ENCODE measurements at places on chromosomes 12 and 14. TPM values are rescaled to one million over a fixed set of nuclear protein-coding genes. Genes with fewer than 3 reads are reported as not detected.

Gene TAS2R43
- 0.19 TPM for total RNA-seq

Gene DDX54
- total RNA-seq: 49.8 TPM

Gene BCL7A
- 7.0 TPM for total RNA-seq

Gene KRT72
- not detected for total RNA-seq

Gene GCH1
- total RNA-seq: 1.9 TPM

Gene CMA1
- not detected for total RNA-seq

Gene ADCY4
- 15.5 TPM for total RNA-seq

Gene LYZ
- total RNA-seq: under 0.01 TPM

Gene ITGB7
- total RNA-seq: 0.56 TPM
